Neuronal stem cell (in vitro differentiated cells): ENCODE measurements at places on chromosomes 12 and 14.
A peak's percentile ranks its signal among the peaks of the same experiment; 100 is the strongest.

DNA sequence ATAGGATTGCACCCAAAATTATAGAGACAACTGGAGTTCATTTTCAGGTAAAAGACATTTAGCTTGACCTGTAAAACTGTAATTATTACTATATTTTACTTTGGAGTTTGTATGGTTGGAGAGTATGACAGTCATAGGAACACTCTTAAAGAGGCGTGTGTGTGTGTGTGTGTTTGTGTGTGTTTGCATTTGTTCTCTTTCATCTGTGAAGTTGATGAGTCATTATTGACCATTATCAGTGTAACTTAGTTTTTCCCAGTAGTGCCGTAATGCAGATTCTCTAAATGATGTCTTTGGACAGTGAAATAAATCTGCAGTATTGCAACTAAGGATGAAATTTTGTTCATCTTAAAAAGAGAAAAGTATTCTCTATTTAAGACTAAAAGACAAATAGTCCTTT lies 13.0 kb downstream of the WASHC4 start:
- DNase-seq: no peak

- DNase-seq: no peak
These were observed 8.2 kb downstream of the SARNP start for GRCh38 chr12:55809274-55809673.

DNA sequence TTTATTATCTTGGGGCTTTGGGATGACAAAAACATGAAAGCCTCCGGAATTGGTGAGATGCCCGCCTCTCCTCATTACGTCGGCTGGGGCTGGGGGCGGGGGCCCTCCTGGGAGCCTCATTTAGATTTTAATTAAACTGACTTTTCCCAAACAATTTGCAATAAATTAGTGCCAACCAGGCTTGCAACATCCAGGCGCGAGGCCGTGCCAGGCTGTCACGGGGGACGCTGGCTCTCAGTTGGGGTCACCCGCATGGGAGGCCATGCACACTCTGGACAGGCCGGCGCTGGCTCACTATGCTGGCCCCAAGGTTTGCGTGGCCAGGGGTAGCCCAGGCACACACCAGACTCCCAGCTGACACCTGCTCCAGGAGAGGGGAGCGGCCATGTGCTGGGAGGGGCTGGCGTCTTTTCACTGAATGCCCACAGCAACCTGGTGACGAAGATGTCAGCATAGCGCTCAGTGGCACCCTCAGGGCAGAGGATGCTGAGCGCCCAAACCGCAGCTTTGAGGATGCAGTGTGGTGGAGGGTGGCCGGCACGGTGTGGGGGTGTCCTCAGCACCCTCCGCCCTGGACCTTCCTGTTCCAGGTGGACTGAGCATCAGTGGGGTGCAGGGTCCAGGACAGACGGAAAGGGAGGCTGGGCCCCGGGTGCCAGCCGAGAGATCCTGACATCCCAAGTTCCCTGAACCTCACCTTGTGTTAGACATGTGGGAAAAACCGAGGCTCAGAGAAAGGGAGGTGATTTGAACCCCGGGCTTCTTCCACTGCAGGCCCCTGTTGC lies 190.8 kb upstream of the C14orf180 start:
- DNase-seq: no peak

- DNase-seq: no peak
These were observed 2.1 kb downstream of the IFI27 start for GRCh38 chr14:94112513-94113063.

DNA sequence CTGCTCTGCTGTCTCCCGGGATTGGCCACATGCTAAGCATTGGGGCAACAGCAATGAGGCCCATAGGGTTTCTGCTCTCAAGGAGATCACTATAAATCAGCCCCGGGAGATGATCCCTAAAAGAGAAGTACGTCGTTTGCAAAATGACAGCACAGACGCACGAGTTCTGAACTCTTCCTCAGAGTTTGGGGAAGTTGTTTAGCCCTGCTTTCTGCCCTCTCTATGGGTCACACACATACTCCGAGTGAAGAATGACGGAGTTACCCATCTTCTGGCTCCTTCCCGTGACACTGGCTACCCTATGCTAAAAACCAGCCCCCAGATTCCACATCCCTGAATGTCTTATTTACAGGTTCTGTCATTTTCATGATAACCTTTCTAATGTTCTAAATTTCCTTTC lies 258.0 kb upstream of the PLEKHG7 start:
- DNase-seq: no peak

GRCh38 chr12:12334367-12335040 lies 15.5 kb downstream of the MANSC1 start:
- DNase-seq: no peak

DNA sequence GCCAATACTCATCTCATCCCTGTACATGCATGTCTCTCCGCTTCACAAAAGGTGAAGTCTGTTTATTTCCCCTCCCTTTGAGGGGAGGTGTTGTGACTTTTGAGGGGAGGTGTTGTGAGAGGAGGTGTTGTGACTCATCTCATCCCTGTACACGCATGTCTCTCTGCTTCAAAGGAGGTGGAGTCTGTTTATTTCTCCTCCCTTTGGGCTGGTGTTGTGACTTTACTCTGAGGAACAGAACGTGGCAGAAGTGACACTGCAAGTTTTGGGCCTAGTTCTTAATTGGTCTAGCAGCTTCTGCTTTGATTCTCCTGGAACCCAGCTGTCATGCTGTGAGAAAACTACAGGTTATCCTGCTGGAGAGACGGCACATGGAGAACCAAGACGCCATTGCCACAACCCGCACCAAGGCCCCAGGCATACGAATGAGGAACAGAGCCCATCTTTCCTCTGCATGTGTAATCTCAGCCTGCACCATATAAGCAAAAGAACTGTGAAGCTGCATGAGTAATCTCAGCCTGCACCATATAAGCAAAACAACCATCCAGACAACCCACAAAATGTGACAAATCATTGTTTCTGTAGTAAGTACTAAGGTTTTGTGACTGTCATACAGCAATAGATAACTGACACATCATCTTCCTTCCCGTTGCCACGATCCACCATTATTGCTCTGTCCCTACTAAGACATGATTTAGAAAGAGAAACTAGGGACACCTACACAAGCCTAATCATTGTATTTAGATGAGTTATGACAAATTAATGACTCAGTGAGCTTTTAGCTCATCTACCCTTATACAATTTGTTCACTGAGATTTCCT lies 30.0 kb downstream of the GALNT4 start:
- DNase-seq: no peak

DNA sequence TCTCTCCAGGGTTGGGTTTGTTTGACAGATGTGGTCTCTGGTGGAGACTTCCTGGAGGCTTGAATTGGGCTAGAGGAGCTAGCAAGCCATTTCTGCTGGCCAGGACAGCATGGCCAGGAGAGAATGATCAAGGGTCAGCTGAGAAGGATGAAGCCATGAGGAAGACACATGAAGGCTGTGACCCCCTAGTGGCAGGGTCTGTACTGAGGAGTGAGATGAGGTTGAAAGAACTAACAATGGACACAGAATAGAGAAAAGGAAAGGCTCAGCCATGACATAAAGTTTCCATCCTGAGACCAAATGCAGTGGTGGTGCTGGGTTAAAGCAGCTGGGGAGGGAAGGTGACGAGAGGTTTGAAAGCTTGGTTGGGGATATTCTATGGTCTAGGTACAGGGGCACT lies 89.9 kb downstream of the NT5DC3 start:
- DNase-seq: no peak

DNA sequence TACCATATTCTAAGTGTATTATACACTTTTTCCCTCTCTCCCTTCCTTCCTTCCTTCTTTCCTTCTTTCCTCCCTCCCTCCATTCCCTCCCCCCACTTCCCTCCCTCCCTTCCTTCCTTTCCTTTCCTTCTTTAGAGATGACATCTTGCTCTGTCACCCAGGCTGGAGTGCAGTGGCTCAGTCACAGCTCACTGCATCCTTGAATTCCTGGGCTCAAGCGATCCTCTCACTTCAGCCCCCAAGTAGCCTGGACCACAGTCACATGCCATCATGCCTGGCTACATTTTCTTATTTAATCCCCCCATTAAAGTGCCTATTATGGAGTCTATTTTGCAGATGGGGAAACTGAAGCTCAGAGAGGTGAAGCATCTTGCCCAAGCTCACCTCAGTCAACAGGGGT lies 55.0 kb downstream of the SVOP start:
- no peak for DNase-seq

DNA sequence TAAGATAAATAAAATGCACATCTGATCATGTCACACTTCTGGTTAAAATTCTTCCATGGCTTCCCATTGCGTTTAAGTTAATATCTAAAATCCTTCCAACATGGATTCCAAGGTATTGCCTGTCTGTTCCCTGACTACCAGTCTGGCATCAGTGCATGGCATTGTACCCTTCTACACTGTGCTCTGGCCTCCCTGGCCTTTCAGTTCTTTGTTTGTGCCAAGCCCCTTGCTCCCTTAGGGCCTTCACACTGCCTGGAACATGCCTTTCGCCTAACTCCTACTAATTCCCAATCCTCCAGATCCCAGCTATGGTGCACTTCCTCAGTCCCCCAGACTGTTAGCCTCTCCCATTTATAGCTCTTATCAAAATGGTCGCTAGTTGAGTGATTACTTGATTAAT lies 6.3 kb downstream of the CIPC start:
- DNase-seq: no peak

- DNase-seq: no peak
These were observed 501 bp upstream of the HSP90B1 start for GRCh38 chr12:103929784-103930033.

DNA sequence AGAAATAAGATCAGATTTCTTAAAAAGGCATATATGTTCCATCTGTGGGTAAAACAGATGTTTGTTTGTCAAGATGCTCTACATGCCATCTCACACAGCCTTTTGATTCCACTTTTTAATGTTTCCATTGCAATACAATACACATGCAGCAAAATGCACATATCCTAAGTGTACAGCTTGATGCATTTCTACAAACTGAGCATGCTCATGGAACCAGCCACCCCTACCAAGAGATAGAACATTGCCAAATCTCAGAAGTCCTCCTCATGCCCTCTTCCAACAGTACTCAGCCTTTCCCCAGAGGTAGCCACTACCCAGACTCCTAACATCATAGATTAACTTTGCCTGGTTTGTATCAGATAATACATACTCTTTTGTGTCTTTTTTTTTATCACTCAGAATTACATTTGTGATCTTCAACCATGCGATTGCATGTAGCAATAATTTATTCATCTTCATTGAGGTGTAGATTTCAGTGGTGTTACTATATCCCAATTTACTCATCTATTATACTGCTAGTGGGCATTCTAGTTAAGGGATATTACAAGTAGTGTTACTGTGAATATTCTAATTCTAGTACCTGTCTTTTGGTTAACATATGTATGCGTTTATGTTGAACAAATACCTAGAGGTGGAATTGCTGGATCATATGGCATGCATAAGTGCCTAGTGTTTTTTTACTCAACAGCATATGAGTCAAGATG lies 3.3 kb downstream of the GPR65 start:
- DNase-seq: no peak

- DNase-seq: no peak
These were observed 1.6 kb downstream of the NXPH4 start for GRCh38 chr12:57218030-57218853.

GRCh38 chr14:63956326-63956725 lies 103.5 kb downstream of the SYNE2 start:
- DNase-seq: no peak

- DNase-seq: no peak
These were observed 68.5 kb downstream of the BHLHE41 start for GRCh38 chr12:26056335-26056734.

DNA sequence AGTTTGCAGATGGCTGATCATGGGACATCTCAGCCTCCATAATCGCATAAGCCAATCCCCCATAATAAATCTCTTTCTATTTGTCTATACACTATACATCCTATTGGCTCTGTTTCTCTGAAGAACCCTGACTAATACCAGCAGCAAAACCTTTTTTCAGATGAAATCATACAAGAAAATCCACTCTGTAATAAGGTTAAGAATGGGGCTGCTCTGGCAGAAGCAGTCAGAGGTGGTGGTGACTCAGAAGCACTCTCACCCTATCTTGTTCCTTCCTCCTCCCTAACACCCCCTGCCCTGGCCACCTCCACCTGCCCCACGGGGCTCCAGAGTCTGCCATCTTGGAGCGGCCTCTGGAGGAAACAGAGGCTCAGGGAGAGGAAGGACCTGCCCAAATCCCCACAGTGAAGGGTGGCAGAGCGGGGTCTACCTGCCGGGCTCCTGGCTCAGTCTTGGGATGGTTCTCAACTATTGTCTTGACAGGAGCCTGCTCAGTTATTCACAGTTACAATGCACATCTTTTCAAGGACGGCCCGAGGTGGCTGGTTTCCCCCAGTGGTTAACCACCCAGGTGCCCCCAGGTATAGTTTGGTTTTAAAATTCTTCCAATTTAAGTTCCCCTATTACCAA lies 109.3 kb upstream of the EVL start:
- no peak for DNase-seq

DNA sequence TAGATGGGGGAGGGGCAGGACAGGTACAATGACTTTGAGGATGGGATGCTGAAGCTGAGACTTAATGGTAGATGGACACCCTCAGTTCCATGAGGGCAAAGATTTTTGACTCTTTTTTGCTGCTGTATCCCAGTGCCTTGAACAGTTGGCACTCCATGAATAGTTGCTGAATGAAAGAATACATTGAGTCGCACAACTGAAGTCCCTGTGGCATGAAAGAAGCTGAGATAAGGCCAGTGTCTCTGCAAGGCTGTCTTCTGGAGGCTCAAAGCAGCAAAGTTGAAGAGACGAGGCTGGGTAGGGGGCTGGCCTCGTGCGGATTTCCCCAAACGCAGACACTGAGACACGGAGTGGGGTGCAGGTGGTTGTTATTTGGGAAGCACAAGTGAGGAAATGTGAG lies 179.3 kb downstream of the ADCK1 start:
- no peak for DNase-seq

DNA sequence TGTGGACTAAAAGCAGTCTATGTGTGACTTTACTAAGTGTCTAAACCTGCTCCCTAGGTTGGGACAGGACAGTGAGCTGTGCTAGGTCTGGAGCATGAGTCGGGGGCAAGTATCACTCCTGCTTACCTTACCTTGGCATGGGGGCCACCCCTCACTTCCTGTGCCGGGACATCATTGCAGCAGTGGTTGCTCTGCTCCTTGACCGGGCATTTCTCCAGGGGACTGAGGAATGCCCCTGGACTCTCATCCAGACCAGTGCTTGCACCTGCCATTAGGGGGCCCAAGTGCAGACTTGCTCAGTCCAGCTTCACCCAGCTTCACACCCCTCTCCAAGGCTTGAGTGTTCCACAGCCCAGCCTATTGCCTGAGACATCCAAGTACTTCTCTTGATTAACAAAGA lies 84.7 kb upstream of the NELL2 start:
- DNase-seq: no peak

- DNase-seq: no peak
These were observed 385.3 kb downstream of the NPAS3 start for GRCh38 chr14:33323979-33324378.

- DNase-seq: no peak
These were observed 370.9 kb upstream of the KITLG start for GRCh38 chr12:88951177-88951576.

GRCh38 chr12:116217045-116217735 lies 60.3 kb downstream of the MED13L start:
- DNase-seq: no peak

- no peak for DNase-seq
These were observed 379.0 kb downstream of the DAD1 start for GRCh38 chr14:22210026-22210425.

- DNase-seq: peak; percentile 47
These were observed 166.7 kb downstream of the SLC38A4 start for GRCh38 chr12:46659032-46659650.

GRCh38 chr12:94801745-94802144 lies 151.4 kb upstream of the TMCC3 start:
- no peak for DNase-seq

GRCh38 chr12:6604259-6605029 lies 2.7 kb downstream of the CHD4 start:
- no peak for DNase-seq
